ENCODE measurements at places on chromosomes 3 and 15. TPM values are rescaled to one million over a fixed set of nuclear protein-coding genes. Genes with fewer than 3 reads are reported as not detected.

The FAM43A gene
- polyA plus RNA-seq = 16.7 TPM

- DNase-seq = no peak
Measured at GRCh38 chr15:51065781-51066180, 28.9 kb downstream of the TNFAIP8L3 start.

DNA sequence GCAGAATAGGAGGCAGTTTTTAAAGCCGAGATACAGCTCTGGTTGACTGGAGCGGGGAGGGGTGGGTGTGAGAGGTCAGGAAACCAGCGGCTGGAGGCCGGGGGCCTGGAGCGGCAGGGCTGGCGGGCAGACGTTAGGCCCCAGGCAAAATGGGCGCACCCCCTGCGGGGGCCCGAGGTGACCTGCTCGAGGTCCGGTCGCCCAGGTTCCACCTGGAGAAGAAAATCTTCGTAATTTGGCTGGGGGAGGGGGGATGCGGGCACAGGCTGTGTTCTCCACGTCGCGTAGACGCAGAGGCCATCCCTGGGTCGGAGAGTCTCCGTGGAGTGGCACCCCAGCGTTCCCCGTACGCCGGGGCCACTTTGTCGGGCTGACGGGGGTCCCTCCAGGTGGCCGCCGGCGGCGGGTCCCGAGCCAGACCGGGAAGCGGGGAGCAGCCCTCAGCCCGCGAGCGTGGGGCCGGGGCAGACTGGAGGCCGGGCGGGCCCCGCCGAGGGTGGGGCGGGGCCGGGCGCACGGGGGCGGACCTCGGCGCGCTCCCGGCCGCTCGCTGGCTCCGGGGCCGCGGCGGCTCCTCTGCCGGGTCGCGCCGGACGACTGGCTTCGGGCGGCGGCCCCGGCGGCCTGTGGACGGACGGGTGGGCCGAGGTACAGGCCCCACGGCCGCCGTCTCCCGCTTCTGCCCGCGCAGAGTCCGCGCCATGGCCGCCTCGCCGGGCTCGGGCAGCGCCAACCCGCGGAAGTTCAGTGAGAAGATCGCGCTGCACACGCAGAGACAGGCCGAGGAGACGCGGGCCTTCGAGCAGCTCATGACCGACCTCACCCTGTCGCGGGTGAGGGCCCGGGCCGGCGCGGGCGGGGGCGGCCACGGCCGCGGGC, at the start of gene CRTC3:
Gene CRTC3 (plus strand): TSS at position 553 of the 879 bp plus-strand sequence. CDS start 149 bp downstream, at position 702.
- peak; percentile 55 for DNase-seq

- no peak for DNase-seq
Measured at GRCh38 chr3:33958661-33959060, 160.2 kb downstream of the PDCD6IP start.

GRCh38 chr3:160006282-160007163, 17.9 kb downstream of the IL12A start:
- peak; percentile 51 for DNase-seq

All from muscle of arm (tissue), 14 donors.